ENCODE measurements at places on chromosomes 6 and 20. TPM values are rescaled to one million over a fixed set of nuclear protein-coding genes. Genes with fewer than 3 reads are reported as not detected.

HLA-DQA2 gene
- 2.4 TPM for total RNA-seq

MYB gene
- total RNA-seq: 2.0 TPM

BMP5 gene
- 2.4 TPM for total RNA-seq

- no peak for DNase-seq
Measured at GRCh38 chr20:55194947-55195346, 719.6 kb downstream of the DOK5 start.

- DNase-seq: no peak
Measured at GRCh38 chr20:40100261-40100660, 588.8 kb downstream of the MAFB start.

DNA sequence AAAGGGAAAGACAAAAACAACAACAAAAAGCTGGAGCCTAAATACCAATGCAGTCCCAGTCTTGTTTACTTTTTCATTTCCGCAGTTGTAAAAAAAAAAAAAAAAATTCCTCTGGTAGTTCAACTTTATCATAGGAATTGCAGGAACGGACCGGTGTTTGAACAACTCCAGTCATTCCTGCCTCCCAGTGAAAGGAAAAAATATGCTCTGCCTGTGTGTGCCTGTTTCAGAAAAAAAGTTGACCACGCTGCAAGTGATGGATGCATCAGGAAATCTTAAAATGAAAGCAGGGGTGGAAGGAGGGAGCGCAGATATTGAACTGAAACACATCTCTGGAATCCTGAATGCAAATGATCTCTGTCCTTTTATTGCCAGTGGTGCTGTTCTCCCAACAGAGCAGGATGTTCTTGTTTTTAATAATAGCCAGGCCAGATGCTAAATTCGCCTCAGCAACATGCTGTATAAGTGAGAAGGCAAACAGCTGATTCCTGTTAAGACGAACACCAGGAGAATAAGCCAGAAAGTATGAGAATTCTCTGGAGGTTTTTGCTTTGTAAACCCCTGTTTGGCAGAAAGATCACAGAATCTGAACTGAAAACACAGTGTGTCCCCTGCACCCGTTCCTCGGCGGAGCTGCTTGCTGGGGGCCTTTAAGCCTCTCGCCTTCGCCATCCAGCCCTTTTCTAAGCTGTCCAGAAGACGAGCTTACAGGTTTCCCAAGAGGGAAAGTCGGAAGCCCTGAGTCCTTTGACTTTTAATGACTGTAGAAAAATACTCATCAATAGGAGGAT is 178.4 kb upstream of the SUPT3H start:
- no peak for DNase-seq

- no peak for DNase-seq
Measured at GRCh38 chr6:141728330-141728729, 404.4 kb upstream of the GJE1 start.

DNA sequence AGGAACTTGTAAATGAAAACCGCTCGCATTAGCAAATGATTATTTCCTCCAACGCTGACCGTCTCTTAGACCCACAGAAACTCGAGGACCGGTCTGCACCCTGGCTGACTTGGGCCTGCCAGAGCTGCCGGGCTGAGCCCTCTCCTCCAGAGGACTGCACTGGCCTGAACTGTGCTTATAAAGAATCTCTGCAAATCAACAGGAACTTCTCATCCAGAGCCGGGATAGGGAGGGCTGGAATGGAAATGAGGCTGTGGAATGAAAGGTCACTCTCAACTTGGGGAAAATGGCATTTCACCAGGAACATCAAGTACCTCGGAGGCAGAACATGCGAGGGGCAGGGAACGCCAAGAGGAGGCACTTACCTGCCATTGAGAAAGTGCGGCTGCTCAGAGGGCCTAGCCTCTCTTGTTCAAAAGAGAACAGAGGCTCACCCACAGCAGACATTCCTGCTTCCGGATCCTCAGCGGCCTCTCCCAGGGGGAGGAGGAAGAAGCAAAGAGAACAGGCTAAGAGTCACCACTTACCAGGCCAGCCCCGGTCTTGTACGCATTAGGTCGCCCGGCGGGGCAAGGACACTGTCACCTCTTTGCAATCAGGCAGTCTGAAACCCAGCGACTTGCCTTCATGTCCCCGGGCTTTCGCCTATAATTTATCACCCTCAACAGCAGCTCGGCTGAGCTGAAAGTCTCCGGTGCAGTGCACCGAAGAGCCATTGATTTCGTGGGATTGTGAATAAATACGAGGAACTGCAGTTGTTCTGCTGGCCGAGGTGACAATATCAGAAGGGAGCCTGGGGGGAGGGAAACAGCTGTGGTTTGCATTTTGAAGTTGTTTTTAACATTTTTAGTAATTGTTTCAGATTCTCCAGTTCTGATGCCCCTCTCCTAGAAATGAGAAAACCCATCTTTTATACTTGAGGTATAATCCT is 37.6 kb downstream of the ZMYND8 start:
- peak; percentile 70 for DNase-seq

- DNase-seq: no peak
Measured at GRCh38 chr6:33578588-33579011, 1.5 kb downstream of the BAK1 start.

DNA sequence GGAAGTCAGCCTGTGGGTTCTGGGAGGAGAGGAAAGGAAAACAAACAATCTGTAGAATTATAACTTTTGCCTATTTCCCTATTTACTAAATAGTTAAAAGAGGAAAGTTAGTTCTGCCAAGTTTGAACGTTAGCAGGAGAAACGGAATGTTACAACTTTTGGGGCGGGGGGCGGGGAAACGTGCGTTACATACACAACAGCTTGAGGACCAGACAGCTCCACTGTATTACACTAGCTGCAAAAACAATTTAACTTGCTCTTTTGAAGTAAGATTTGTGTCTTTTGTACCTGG is 498 bp upstream of the PRDM1 start:
- no peak for DNase-seq

DNA sequence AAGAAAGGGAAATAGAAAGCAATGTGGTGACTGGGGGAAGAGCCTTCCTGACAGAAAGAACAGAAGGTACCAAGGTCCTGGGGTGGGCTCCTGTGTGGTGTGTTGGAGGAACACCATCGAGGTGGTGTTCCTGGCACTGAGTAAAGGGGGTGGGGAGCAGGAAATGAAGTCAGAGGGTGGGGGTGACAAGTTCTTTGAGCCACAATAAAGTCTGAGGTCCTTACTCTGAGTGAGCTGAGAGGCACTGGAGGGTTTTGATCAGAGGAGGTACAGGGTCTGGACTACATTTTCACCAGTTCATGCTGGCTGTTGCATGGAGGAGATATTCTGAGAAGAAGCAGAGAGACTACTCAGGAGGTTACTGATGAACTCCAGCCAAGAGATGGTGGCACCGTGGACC is 198.2 kb downstream of the GMPR start:
- DNase-seq: no peak

- DNase-seq: no peak
Measured at GRCh38 chr6:28897369-28897745, 26.4 kb downstream of the TRIM27 start.

GRCh38 chr20:4167261-4168021 is 152.1 kb upstream of the RNF24 start:
- no peak for DNase-seq

DNA sequence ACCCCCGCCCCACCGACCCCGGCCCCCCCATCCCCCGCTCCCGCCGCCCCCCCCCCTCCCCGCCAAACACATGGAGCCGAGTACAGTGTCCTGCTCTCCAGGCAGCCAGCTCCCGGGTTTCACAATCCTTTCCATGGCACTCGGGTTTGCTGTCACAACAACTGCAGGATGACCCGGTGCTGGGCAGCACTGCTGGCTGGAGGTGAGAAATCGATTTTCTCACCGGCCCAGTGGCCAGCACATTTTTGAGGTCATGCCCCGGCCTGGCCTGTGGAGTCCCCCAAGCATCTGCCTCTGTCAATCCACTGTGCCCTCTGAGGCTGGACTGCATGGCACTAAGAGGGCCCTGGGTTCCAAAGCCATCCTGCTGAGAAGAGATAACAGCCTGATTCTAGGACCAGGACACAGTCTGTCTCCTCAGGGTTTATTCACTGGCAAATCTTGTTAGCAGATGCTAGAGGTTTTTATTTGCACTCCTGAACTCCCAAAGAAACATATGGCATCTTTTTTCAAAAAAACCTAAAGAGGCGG is 129.5 kb downstream of the NFATC2 start:
- peak; percentile 53 for DNase-seq
